Upper lobe of right lung (tissue), 1 donor: ENCODE measurements at places on chromosomes 3 and 15.
A peak's percentile ranks its signal among the peaks of the same experiment; 100 is the strongest.

DNA sequence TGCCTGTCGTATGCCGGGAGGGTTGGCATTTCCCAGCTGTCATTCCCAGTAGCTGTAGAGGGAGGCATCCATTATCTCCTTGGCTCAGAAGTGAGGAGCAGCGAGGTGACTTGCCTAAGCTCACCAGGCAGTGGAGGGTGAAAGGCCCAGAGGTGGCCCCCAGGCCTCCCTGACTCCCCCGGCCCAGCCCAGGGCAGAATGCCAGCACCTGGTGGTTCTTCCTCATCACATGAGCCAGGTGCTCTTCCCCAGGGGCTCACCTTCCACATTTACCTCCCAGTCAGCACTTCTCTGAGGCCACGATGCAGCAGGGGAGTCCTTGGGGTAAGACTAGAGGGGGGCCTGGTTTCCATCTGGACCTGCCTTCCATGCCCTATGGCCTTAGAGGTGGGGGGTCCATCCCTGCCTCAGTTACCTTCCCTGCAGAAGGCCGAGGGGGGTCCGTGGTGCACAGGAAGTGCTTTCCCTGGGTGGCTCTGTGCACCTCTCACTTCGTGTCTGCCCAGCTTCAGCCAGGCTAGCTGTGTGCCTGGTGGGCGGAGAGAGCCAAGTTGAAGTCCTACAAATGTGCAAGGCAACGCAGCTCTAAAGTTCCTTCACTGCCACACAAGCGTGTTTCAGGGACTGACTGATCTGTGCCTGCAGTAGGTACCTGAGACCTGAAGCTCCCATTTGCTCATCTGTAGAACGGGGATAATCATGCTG is 70.3 kb upstream of the PLXNA1 start:
- no peak for DNase-seq

DNA sequence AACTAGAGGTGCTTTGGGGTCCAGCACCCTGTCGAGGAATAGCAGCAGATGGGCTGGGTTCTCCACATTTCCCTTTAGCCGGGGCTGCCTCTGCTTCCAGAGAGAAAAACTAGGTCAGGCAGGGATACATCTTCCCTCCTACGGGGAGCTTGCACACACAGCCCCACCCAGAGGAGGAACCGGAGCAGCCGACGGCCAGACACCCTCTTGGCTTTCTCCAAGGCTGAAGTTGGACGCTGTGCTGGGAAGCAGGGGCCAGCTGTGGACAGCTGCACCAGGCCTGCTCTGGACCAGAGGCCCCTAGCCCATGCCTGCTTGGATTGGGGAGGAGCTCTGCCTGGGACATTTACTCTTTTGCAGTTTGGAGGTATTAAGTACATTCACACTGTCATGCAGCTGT is 44.7 kb upstream of the NR2C2 start:
- no peak for DNase-seq

GRCh38 chr3:20975188-20975651 is 775.8 kb downstream of the ZNF385D start:
- DNase-seq: no peak

DNA sequence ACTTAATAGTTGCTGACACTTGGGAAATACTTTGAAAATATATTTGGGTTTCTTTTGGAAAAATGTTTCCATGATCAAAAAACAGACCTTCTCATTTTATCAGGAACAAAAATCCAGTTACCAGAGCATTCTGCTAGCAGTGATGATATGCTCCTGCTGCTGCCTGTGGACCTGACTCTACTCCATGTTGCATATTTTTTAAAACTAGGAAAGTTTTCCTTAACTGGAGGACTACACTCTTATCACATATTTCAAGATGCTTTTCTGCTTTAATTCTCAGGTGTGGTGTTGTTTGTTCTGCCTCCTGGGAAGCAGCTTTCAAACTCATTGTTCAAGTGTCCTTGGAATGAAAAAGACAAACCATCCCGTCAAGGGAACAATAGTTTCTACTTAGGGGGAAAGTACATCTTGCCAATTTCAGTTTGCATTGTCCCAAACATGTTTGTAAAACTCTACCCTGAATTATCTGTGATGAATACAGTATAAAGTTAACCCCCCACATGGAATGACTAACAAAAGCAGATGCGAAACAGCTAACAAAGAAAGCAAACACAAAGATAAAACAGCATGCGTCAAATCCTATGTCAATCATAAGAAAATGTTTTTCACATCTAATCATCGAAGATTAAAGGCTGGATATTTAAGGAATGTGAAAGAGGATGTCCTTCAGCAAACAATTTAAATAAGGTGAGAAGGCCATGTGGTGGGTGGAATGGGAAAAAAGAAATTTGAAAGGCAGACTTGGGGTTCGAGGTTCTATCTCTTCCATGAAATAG is 40.1 kb upstream of the PSMD6 start:
- DNase-seq: no peak

- no peak for DNase-seq
Measured at GRCh38 chr3:85939074-85939482, 980.3 kb downstream of the CADM2 start.

- peak; percentile 89 for DNase-seq
Measured at GRCh38 chr15:76190751-76191538, 120.3 kb downstream of the ETFA start.

DNA sequence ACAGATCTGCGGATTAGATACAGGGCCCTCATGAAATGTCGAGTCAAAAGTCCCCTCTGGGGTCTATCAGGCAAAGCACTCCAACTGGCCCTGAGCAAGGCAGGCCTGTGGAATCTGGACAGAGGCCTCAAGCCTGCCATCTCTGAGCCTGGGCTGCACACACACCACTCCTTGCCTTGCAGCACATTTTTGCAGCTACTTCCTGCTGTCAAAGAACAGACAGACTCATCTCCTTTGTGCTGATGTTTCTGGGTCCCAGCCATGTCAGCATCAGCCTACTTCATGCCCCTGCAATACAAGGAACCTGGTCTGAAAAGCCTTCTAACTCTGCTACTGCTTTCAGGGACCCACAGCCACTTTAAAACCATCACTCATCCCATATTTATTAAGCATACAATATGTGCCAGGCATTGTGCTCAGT is 60.6 kb upstream of the IL12A start:
- DNase-seq: no peak

- DNase-seq: no peak
Measured at GRCh38 chr3:104870276-104870675, 496.4 kb upstream of the ALCAM start.

DNA sequence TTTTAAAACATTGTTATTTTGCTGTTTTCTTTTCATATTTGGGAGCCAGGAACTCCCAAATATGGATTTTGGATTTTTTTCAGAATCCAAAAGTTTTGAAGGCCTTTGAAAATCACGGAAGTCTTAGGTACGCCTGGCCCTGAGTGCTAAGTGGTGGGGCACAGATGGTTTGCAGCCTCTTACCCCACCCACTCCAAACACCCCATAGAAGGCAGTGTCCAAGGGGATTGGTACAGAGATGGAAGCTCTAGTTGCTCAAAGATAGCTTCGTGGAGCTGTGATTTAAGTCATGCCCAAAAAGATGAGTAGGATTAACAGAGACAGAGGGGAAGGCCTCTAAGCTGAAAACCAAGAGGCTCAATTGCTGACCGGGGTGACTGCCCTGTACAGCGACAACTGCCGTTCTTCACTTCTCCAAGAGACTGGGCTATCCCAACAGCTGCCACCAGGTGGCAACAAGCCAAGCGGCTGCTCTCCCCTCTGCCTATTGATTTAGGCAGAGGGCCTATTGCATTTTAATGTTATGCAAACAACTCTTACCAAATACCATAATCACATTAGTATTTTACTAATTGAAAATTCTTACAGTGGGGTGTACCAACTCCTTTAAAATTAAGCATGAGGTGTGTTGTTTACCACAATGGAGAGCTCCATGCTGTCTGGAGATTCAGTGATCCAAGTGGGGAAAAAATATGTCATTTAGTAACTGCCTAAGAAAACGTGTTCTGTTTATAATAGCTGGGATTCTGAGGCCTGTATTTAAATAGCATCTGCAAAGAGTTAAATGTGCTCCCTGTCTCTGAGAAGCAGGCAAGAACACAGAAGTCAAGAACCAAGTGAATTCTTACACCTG is 64.0 kb upstream of the C15orf61 start:
- peak; percentile 90 for DNase-seq

DNA sequence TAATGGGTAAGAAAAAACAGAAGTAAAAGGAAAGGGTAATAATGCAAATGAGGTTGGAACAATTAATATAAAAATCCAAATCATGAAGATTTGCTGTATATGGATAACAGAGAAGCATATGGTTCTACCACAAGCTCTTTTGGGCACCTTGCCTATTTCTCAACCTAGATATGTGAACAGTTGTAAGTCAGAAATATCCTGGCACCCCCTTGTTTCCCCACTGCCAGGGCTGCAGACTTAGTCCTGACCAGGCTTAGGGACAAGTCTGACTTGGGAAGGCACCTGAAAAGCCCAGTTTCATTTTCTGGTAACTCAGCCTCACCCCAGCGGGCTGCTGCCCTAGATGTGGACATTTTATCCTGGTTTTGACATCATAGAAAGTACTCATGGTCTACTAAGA is 183.2 kb upstream of the STAC start:
- no peak for DNase-seq

DNA sequence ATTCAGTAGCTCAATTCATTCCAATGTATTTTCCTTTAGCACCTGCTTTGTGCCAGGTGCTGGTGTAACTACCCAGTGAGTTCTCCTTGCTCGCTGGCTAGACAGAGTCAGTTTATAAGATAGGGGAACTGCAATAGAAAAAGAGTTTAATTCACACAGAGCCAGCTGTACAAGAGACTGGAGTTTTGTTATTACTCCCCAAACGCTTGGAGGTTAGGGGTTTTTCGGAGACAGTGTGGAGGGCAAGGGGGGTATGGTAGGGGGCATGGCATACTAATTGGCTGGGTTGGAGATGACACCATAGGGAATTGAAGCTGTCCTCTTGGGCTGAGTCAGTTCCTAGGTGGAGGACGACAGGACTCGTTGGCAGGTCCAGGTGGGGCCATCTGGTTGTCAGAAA is 5.4 kb upstream of the CFAP91 start:
- DNase-seq: no peak

DNA sequence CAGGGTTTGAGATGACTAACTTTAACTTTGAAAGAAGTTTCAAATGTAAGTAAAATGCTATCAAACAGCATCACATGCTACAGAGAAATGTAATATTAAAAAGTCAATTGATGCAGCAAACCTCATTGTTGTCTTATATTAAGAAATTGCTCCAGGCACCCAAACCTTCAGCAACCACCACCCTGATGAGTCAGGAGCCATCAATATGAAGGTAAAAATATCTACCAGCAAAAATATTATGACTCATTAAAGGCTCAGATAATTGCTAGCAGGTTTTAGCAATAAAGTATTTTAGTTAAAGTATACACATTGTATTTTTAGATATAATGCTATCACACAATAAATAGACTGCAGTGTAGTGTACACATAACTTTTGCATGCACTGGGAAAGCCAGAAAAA is 746.3 kb downstream of the ZPLD1 start:
- no peak for DNase-seq

DNA sequence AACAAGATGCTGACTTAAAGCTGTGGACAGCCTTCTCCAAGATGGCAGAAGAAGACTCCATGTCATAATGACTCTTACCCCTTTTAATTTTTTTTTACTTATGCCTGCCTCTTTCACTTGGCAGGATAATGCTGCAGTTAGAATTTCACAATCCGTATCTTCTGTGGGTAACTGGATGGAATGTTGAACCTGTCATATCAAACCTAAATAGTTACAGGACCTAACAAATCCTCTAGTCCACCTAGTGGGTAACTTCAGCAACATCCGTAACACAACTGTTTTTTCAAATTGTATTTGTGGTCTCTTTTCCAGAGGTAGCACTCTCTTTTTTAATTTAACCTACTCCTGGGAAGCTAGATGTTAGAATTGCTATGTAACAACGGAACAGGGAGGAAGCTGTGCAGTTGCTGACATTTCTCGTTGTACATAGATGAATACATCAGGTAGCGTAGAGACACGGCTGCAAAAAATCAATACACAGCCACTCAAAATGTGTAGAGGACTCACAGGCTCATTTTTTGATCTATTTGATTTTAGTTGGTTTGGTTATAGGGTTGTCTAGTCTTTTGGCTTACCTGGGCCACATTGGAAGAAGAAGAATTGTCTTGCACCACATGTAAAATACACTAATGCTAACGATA is 43.9 kb upstream of the TRPM1 start:
- DNase-seq: no peak

DNA sequence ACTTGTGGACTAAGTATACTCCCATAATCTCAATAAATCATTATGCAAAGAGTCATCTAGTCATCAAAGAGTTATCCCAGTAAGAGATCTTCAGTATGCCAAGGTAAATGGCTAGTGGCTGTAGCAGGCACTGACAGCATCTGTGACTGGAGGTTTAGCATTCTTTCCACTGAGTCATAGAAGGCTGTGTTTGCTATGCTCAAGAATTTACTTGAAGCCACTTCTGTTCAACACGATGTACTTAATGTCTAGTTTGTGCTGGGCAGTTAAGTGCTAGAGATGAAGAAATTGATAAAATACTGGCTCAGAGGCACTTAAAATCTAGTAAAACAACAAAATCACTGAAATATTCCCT is 13.0 kb downstream of the ZBED2 start:
- no peak for DNase-seq

- DNase-seq: no peak
Measured at GRCh38 chr3:117580806-117581205, 871.2 kb downstream of the TUSC7 start.

GRCh38 chr15:94230883-94231722 is at the start of gene MCTP2:
Gene MCTP2, plus strand, starts transcription at chr15:94231561. Its CDS starts 66,705 bp downstream, at chr15:94298266.
- peak; percentile 96 for DNase-seq

GRCh38 chr3:68295457-68295856 is 636.9 kb downstream of the TAFA4 start:
- DNase-seq: no peak

DNA sequence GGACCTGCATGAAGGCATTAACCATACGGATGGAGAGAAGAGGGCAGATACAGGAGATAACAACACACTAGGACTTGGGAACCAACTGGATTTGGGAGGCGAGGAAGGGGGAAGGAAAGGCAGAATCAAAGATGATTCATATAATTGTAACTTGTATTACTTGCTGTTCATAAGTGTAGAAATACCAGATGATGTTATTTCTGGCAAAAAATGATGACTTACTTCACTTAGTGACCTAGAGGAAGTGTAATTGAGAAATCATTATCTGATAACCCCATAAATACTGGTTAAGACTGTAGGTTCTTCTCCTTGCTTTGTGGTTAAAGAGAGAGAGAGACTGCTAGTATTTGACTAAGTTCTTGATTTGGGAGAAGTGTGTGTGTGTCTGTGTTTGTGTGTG is 50.5 kb upstream of the GK5 start:
- DNase-seq: no peak

- DNase-seq: no peak
Measured at GRCh38 chr3:139716908-139717485, 39.2 kb upstream of the NMNAT3 start.

DNA sequence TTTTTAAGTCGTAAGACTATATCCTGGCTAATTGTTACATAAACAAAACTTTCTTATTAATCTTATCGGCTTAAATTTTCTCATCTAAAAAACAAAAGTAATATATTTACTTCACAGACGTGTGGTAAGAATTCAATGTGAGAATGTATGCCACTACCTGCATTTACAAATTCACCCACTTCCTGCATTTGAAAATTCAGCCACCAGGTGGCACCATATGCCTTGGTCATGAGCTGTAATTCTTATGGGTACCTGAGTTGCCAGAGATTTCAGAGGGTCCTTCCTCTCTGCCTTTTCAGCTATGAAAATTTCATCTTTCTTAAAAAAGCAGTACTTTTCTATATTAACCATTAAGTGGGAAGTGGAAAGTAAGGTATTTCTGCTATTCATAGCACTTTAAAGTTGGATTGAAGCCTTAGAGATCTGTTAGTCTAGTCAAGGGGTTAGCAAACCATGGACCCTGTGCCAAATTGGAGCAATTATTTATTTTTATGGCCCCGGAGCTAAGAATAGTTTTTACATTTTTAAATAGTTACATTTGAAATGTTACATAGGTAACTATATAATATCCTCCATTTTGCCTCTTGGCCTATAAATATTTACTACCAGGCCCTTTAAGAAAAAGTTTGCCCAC is 127.8 kb downstream of the HCN4 start:
- no peak for DNase-seq
